Purkinje cell (primary cell): ENCODE measurements at places on chromosomes 5 and 9. TPM values are rescaled to one million over a fixed set of nuclear protein-coding genes. Genes with fewer than 3 reads are reported as not detected.

SCGB3A2 gene
- not detected in 2 replicates for polyA plus RNA-seq

IDNK gene
- polyA plus RNA-seq, result 7.5 and 10.2 TPM in 2 replicates

HMMR gene
- polyA plus RNA-seq, result 0.70 TPM in 1 of 2 replicates, not detected in the other

LCNL1 gene
- polyA plus RNA-seq, result not detected in 2 replicates

MYMK gene
- polyA plus RNA-seq, result not detected in 2 replicates

TPRN gene
- 0.44 and 0.99 TPM in 2 replicates for polyA plus RNA-seq

HTR4 gene
- polyA plus RNA-seq, result not detected in 2 replicates

HINT2 gene
- polyA plus RNA-seq, result 14.5 and 34.4 TPM in 2 replicates

SHOC1 gene
- polyA plus RNA-seq, result 0.62 and 0.76 TPM in 2 replicates

GOLM1 gene
- polyA plus RNA-seq, result 30.2 and 32.2 TPM in 2 replicates

CCIN gene
- not detected in 2 replicates for polyA plus RNA-seq

NPR3 gene
- not detected in 2 replicates for polyA plus RNA-seq

NDUFA8 gene
- polyA plus RNA-seq, result 361 and 377 TPM in 2 replicates

PCDHA1 gene
- polyA plus RNA-seq, result 5.3 and 10.1 TPM in 2 replicates

STK32A gene
- polyA plus RNA-seq, result 12.5 and 12.6 TPM in 2 replicates

ZNF189 gene
- 14.0 and 20.5 TPM in 2 replicates for polyA plus RNA-seq

RLN1 gene
- polyA plus RNA-seq, result not detected in 2 replicates

OR1J2 gene
- polyA plus RNA-seq, result not detected in 2 replicates

LOX gene
- polyA plus RNA-seq, result 30.8 and 46.4 TPM in 2 replicates

NMRK1 gene
- polyA plus RNA-seq, result 24.6 and 41.4 TPM in 2 replicates

FAM81B gene
- polyA plus RNA-seq, result 19.6 and 22.3 TPM in 2 replicates

NR4A3 gene
- polyA plus RNA-seq, result 0.76 and 3.0 TPM in 2 replicates
